ENCODE measurements at places on chromosomes 7 and 10.

GRCh38 chr7:29749701-29750321 lies 56.5 kb upstream of the WIPF3 start:
- no peak for DNase-seq

GRCh38 chr10:6607778-6608177 lies 27.7 kb upstream of the PRKCQ start:
- DNase-seq = no peak

DNA sequence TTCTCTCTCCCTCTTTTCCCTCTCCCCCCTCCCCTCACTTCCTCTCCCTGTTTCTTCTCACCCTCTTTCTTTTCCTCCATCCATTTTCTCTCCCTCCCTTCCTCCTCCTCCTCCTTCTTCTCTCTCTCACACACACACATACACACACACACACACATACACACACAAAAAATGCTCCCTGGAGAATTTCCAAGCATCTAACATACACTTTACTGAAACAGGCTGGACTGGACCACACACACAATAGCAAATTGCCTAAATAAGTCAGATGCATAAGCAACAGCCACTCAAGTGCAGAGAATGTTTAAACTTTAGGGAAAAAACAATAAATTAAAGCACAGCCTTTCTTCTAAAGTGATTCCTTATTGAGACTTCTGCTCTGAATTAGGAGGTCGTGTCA lies 267.7 kb downstream of the FGFR2 start:
- DNase-seq = no peak

GRCh38 chr7:47420122-47420780 lies 161.7 kb downstream of the TNS3 start:
- DNase-seq = no peak

DNA sequence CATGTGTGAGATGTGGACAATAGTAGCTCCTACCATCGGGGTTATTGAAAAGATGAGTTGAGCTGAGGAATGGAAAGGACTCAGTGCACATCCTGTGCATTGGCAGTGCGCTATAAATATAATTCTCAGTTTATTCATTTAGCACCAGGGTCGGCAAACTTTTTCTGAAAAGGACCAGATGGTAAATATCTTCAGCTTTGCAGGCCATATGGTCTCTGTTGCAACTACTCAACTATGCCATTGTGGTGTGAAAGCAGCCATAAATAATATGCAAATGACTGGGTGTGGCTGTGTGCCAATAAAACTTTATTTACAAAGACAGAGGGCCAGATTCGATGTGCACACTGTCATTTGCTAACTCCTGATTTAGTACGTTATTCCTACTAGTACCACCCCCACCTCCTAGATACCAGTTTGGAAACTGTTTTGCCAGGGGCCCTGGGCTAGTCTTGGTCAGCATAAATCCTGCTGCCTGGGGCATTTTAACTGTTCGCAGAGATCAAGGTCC lies 422.9 kb upstream of the MKI67 start:
- no peak for DNase-seq

GRCh38 chr7:141275350-141275749 lies 201.5 kb downstream of the TMEM178B start:
- DNase-seq = no peak

DNA sequence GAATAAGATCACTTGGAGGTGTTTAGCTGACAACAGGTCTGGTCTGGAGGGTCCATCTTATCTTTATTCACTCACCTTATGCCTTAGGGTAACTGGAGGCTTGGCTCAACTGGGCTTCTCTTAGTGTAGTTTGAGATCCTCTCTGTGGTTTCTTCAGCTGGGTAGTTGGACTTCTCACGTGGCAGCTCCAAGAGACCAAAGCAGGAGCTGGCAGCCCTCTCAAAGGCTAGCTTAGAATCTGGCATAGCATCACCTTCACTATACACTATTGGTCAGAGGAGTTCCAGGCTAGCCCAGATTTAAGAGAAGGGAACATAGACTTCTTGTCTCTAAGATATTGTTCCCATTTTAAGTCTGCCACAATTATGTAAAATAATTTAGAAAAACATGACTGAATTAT lies 16.4 kb downstream of the ADK start:
- DNase-seq = no peak

DNA sequence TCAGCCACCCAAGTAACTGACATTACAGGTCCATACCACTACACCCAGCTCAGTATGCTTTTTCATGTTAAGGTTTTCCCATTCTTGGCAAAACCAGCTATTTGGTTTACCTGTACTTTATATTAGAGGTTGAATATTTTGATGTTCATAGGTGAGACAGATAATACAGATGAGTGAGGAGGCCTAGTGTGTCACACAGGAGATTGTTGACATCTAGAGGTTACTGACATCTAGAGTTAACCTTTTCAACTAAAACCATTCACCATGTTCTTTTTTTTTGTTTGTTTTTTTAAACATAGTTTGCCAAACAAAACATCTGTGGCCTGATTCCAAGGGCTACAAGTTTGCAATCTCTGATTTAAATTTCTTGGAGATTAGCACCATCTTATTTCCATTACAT lies 8.0 kb downstream of the GHITM start:
- DNase-seq = no peak

DNA sequence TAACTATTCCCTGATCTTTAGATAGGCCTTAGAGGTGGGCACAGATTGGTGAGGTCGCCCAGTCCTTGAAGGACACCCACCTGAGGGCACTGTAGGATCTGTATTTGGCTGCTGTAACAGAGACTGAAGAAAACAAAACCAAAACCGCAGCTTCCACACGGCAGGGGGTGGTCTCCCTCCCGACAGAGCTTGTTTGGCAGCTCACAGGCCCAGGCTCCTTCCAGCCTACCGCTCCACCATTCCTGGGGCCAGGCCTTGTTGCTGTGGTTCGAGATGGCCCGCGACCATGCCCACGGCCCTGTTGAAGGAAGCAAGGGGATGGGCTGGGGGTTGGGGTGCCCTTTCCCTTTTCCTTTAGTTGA lies 30.4 kb downstream of the ZNF783 start:
- DNase-seq = no peak

GRCh38 chr7:46198701-46199100 lies 277.6 kb upstream of the IGFBP3 start:
- DNase-seq = no peak

DNA sequence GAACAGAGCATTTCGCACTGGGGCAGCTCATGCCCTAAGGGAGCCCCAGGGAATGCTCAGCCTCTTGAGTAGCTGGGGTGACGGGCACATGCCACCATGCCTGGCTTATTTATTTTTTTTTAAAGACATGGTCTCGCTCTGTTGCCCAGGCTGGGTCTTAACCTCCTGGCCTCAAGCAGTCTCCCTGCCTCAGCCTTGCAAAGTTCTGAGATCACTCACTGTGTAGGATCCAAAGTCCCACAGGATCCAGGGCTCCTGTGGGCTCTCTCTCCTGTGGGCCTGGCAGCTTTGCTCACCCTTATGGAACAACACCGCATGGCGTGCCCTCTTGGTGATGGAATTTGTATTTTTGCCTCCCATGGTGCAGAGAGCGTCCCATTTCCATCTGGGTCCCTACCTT lies 34.0 kb downstream of the TMEM120A start:
- no peak for DNase-seq

DNA sequence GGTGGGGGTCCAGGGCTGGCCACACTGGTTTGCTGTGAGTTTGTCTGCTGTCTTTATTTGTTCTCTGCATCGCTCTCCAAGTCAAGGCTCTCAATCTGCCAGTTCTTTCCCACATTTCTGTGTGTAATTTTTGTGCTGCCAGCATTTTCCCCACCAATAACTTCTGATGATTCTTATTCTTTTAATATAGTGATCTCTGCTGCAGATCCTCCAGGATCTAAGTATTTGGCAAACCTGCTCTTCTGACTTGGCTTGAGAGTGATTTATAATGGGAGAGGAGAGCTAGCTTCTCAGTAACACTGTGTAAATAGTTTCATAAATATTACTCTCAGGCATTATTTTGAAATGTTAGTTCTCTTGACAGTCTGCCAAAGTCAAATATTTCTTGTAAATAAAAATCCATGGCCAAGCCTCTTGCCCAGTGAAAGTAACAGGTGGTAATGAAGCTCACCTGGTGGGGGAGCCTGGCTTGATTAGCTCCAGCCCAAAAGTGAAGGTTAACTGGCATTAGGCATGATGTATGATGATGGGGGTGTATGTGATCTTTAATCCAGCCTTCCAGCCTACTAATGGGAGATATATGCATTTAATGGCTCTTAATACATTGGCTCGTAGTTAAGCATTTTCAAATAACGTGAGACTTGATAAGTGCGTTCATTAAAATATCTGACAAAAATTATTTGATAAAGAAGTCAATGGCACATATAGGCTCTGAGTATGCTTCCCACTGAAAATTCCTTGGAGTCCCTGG lies 1055.9 kb downstream of the KCNMA1 start:
- DNase-seq = no peak

GRCh38 chr10:43904301-43904700 lies 255.6 kb upstream of the ZNF32 start:
- no peak for DNase-seq

DNA sequence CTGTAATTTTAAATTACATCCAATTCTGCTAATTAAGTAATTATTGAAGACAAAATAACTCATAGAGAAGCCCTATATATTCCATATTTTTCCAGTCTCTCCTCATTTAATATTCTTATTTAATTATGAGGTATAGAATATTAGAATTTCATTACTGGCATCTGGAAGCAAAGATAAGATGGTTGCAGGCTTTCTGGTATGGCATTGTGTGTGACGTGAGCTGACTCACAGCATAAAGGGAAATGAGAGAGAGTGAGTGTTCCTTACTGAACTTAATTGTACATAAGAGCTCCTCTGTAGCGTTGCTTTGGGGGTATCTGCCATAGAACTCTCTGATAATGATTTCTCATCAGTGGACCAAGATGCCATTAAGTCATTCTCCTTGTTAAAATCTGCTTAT lies 127.4 kb upstream of the TEX47 start:
- DNase-seq = no peak

DNA sequence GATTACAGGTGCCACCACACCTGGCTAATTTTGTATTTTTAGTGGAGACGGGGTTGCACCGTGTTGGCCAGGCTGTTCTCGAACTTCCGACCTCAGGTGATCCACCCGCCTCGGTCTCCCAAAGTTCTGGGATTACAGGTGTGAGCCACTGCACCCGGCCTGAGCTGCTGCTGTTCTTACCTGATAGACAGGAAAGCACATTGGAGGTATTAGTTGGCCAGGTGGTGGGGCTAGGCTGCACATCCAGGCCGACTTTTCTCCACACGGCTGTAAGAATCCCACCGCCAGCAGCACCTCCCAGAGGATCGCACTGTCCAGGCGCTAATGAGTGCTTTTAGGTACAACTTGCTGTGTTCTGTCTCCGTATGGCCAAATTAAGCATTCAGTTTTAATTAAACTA lies 112.6 kb downstream of the WDR37 start:
- no peak for DNase-seq

DNA sequence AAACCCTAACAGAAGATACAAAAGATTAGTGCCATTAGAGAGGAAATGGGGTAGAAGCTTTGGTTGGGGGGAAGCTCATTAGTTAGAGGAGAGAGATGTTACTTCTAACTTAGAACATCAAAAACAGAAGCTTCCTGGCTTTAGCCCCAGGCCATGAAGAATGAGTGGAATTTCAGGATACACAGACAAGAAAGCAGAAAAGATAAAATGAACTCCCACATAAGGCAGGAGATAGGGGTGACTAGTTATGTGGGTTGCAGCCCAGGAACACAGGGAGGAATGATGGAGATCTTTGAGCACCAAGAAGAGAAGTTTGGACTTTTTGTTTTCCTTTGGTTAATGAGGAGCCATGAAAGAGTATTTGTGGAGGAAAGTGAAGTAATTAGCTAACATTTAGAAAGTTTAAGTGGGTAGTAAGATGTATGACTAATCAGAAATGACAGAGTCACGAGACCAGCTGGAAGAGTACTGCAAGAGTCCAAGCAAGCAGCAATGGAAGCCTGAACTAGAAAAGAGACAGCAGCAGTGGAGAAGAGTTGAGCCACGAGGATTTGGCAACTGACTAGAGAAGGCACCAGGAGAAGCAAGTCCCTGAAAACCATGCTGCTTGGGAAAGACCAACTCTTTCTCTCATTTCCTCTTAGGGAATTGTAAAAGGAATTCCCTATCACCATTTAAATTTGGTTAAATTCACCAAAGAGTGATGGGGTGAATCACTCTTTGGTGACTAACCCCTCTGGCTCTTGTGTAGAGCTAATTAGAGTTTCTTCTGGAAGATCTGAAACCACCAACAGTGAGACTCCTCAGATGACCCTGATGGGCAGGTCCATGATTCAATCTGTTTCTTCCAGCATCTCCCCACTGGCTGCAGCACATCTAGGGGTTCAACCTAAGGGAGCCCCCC lies 131.9 kb downstream of the KCNMA1 start:
- no peak for DNase-seq

- no peak for DNase-seq
Measured at GRCh38 chr7:17773289-17773626, 167.0 kb downstream of the SNX13 start.

GRCh38 chr10:100655760-100656421 lies 89.5 kb upstream of the PAX2 start:
- DNase-seq = no peak

- no peak for DNase-seq
Measured at GRCh38 chr7:98921608-98922372, 43.5 kb downstream of the TRRAP start.

GRCh38 chr10:97025613-97026242 lies 160.0 kb downstream of the SLIT1 start:
- peak; percentile 28 for DNase-seq

GRCh38 chr7:77415823-77416620 lies at the start of gene GSAP:
GSAP (minus strand) TSS chr7:77416349; CDS start chr7:77416321, 28 bp downstream.
- peak; percentile 20 for DNase-seq

All from effector CD4-positive, alpha-beta T cell (primary cell).